NCI-H510A treated with DMSO at 0.1 percent for 48 hours (cell line): ENCODE measurements at places on chromosomes 3 and 15.

GRCh38 chr3:112735926-112736325 lies 95.0 kb upstream of the CCDC80 start:
- no peak for DNase-seq

- peak; percentile 16 for DNase-seq
Measured at GRCh38 chr3:12135029-12135657, 23.6 kb downstream of the TIMP4 start.

- DNase-seq, result no peak
Measured at GRCh38 chr3:66385066-66385465, 115.8 kb downstream of the LRIG1 start.

DNA sequence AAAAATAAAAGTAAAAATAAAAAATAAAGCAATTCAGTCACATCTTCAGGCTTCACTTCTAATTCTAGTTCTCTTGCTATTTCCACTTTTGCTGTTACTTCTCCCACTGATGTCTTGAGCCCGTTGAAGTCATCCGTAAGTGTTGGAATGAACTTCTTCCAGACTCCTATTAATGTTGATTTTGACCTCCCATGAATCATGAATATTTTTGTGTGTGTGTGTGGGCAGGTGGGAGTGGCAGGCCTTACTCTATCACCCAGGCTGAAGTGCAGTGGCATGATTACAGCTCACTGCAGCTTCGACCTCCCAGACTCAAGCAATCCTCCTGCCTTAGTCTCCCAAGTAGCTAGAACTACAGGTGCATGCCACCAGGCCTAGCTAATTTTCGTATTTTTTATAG lies 10.7 kb downstream of the USP4 start:
- no peak for DNase-seq

GRCh38 chr15:28252831-28253230 lies 69.1 kb downstream of the HERC2 start:
- no peak for DNase-seq

DNA sequence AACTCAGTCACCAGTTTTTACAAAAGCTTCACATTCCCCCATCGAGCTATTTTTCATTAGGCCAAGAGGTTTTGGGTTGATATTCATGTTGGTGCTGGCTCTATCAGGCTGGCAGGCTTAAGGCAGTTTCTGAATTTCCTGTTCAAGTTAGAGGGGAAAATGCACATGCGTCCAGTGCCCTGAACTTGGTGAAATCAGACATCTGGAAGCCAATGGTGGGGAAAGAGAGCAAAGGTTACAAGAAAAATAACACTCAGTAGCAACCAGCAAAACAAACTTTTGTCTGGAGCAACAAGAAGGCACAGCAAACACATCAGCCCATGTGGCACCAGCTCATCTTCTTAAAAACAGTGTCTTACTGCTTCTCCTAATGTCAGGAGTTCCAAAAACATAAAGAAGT lies 155.6 kb upstream of the TSC22D2 start:
- no peak for DNase-seq

GRCh38 chr3:184952671-184953070 lies 140.7 kb downstream of the VPS8 start:
- no peak for DNase-seq

GRCh38 chr3:52232279-52233107 lies 6.5 kb downstream of the TWF2 start:
- no peak for DNase-seq

DNA sequence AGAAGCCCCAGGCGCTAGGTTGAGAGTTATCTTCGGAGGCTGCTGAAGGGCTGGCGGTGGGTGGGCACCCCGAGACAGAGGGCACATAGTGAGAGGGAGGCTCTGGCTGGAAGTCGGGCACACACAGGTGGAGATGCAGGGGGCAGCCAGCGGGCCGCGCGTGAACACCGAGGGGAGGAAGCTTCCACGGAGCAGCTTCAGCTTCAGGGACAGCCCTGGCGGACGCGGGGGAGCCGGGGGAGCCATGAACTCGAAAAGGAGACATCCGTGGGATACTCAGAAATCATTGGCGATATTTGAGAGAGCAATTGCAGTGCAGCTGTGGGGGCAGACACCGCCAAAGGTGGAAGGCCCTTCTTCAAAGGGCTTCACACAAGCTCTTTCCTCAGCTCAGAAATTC lies 204.6 kb downstream of the ATP10A start:
- DNase-seq, result no peak

- no peak for DNase-seq
Measured at GRCh38 chr3:108835101-108835500, 12.5 kb downstream of the TRAT1 start.

DNA sequence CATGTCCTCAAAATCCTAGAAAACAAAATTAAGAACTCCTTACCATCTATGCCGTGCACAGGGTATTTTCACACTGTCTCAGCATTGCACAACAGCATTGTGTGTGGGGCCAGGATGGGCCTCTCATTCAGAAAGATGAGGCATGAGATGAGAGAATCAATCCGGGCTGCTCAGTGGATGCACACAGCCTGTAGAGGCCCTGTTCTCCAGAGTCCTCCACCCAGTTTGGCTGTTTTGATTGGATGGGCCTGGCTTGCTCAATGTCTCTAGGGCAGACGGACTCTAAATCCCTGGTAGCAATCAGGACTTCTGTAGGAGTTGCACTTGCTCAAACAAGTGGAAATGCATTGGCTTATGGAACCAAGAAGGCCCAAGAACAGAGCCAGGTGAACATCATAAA lies 20.2 kb upstream of the CPNE9 start:
- no peak for DNase-seq

DNA sequence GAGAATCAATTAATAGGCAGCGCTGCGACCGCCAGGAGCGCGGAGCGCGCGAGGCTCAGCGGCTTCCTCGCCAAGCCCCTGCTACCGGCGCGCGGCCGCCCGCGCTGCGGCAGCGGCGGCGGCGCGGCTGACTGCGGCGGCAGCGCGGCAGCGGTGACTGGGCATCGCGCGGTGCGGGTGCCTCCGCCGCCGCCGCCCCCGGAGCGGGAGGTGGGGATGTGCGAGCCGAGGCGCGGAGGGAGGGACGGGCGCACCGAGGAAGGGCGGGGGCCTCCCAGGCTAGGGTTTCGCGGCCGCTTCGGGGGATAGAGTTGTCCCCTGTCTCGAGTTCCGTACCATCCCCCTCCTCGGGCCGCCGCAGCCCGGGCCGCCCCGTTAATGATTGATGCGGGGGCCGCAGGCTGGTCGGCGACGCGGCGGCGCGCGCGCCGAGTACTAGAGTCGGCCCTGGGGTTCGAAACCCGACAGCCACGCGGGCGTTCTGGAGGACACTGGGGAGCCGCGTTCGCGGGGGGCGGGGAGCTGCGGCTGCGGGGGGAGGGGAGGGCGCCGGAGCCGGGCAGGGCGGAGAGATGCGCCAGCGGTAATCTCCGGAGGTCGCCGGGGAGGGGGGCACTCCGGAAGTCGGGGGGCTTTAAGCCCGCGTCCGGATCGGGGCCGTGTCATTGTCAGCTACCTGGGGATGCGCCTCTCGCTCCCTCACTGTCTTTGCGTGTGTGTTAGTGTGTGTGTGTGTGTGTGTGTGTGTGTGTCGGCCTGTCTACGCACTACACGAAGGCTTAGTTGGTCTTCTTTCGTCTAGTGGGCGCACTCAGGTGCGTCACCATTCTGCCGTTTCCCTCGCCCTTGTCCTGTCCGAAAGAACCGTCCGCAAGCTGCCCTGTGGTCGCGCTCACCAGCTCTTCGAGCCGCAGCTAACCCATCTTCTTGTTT lies at the start of gene PAQR9:
TSS of gene PAQR9 (minus strand) at position 159 of the 933 bp plus-strand sequence. CDS start 338 bp downstream, outside the sequence.
- DNase-seq, result peak; percentile 12
